ENCODE measurements at places on chromosomes 4 and X. TPM values are rescaled to one million over a fixed set of nuclear protein-coding genes. Genes with fewer than 3 reads are reported as not detected.

The EFHC2 gene
- total RNA-seq = 0.31 TPM

DNA sequence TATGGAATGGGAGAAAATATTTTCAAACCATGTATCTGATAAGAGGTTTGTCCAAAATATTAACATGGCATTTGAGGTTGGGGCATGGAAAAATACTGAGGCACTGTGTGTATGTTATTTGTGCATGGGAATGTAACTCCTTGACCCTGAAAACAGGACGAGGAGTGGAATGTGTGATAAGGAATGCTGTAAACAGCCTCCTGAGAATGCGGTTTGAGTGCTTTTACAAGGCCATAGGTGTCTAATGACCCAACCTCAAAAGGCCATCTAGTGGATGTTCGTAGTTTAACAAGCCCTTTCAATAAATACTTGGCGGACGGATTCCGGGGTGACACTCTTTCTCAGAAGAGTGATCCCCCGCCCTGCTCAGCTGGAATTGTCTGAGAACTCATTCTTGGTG, 162.9 kb upstream of the USP9X start:
- DNase-seq = no peak
- H3K36me3 ChIP-seq = no peaks in the 10 kb centered on the region
- H3K27me3 ChIP-seq = no peaks in the 10 kb centered on the region
- H3K4me1 ChIP-seq = no peaks in the 10 kb centered on the region
- H3K4me3 ChIP-seq = no peak overlapping the region

DNA sequence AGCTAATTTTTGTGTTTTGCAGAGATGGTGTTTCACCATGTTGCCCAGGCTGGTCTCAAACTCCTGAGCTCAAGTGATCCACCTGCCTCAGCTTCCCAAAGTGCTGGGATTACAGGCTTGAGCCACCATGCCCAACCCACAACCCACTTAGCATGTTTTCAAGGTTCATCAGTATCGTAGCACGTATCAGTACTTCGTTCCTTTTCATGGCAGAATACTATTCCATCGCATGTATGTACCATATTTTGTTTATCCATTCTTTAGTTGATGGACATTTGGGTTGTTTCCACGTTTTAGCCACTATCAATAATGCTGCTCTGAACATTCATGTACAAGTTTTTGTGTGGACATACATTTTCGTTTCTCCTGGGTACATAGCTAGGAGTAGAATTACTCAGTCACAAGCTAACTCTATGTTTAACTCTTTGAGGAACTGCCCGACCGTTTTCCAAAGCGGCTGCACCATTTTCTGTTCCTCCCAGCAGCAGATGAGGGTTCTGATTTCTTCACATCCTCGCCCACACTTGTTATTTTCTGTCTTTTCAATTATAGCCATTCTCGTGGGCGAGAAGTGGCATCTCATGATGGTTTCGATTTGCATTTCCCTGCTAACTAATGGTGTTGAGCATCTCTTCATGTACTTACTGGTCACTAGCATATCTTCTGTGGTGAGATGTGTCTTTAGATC, 32.5 kb downstream of the MAN2B2 start:
- no peak overlapping the region for H3K4me3 ChIP-seq
- H3K27me3 ChIP-seq = no peaks in the 10 kb centered on the region
- peaks cover 64% of the 10 kb centered on the region for H3K36me3 ChIP-seq
- no peak overlapping the region for H3K27ac ChIP-seq

- H3K4me1 ChIP-seq = no peaks in the 10 kb centered on the region
- H3K4me3 ChIP-seq = no peak overlapping the region
- no peaks in the 10 kb centered on the region for H3K27me3 ChIP-seq
- no peak overlapping the region for H3K27ac ChIP-seq
Observed at GRCh38 chr4:138096384-138097062, 145.6 kb downstream of the SLC7A11 start.
